ENCODE measurements at places on chromosomes 12 and 14.
A peak's percentile ranks its signal among the peaks of the same experiment; 100 is the strongest.

- DNase-seq: no peak
Measured at GRCh38 chr12:13451776-13452175, 255.2 kb downstream of the EMP1 start.

DNA sequence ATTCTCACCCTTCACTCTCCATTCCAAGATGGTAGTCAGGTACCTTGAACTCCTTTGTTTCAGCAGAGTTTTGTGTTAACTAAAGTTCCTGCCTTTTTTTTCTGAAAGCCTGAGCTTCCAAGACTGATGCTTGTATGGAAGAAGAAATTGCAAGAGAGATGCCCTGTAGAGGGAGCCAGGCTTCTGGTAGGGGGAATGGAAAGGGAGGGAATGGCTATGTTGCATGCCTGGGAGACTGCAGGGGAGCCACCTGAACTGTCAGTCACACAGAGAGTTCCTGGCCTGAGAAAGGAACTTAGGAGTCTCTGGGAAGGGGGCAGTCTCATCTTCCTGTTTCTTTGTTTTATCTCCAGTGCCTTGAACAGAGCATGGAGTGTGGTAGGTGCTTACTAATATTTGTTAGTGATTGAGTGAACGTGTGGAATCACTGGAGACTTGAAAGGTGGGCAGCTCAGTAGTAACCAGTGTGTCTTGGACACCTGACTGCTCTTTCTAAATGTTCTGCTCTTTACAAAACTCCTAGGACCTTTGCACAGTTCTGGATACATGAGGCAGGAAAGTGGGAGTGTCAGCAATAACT is 132.2 kb downstream of the ANO4 start:
- DNase-seq: no peak

DNA sequence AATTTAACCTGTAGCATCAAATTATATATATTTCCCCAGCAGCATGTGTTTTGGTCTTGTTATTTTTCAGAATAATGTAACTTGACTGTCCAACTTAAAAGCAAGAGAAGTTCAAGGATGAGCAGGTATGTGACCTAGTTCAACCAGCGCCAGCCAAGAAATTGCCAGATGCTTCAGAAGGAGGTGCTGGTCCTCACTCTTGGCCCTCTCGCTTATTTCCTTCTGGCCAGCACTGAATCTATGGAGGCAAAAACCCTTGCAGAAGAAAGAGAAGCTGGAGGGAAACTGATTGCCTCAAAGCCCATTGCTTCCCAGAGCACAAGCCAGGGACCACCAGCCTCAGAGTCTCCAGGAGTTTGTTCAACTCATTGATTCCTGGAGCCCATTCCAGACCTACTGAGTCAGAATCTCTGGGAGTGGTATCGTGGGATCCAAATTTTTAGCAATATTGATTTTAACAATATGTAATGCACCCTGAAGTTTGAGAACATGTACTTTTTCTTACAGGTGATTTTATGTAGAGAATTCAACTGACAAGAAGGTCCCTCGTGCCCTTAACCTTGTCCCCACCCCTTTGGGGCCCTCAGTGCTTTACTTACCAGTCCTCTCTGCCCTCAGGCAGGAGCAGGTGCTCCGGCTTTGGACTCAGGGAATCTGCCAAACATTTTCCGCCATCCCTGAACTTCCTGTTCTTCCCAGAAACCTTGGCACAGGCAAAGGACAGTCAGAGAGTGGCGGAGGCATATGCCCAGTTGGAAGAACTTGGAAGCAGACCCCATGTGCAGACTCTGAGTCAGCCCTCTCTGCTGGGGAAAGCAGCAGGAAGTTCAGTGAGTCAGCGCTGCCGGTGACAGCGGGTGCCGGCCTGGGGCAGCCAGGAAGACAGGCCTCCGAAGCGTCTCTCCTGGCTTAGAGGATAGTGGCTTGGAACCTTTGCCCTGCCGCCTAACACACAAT is 10.4 kb downstream of the BEST3 start:
- peak; percentile 69 for DNase-seq

- DNase-seq: no peak
Measured at GRCh38 chr14:29637411-29637810, 290.2 kb downstream of the PRKD1 start.

GRCh38 chr12:96070670-96071279 is 35.4 kb upstream of the LTA4H start:
- DNase-seq: no peak

GRCh38 chr12:3994500-3994899 is 121.3 kb upstream of the PARP11 start:
- DNase-seq: no peak

GRCh38 chr14:51008446-51008845 is 64.2 kb upstream of the PYGL start:
- DNase-seq: no peak

DNA sequence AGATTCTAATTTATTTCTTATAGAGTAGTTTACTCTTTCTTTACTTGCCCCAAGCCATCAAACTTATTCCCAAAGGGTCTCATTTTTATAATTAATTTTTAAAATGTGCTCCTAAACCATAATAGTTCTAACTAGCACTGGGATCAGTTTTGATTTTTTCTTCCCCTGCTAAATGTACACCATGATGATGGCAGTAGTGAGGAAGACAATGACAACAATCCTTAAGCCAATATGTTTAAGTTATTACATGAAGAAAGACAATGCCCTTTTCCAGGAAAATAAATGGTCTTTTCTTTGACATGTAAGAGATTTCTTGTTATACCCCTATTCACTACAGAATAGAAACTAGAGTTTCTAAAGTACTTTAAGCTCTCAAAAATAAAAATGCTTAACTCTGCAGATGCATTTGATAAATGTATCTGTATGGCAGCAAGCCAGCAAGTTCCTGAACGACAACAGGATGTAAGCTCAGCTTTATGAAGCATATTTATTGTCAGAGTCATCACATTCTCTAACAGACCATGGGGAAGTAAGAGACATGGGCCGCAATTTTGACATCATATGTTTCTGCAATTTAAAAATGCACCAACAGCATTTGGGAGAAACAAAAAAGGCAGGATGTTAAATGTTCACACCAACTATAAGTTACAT is 36.0 kb upstream of the SNX6 start:
- DNase-seq: no peak

DNA sequence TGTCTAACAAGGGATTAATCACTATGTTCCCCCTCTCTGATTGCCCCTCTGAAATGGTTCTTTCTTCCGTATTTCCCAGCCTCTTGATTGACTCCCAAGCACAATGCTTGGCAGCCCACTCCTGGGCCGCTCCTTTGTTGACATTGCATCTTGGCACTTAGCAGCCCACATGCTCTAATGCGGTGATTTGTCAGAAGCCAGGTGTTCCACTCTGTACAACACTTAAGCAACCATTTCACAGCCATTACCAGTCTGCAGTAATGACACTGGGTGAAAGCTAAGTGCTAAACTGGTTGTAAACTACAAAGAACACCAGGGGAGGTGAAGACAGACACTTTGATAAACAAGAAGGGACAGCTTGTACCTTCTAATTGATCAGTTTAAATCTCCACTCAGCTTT is 353.5 kb downstream of the TMEM132D start:
- no peak for DNase-seq

DNA sequence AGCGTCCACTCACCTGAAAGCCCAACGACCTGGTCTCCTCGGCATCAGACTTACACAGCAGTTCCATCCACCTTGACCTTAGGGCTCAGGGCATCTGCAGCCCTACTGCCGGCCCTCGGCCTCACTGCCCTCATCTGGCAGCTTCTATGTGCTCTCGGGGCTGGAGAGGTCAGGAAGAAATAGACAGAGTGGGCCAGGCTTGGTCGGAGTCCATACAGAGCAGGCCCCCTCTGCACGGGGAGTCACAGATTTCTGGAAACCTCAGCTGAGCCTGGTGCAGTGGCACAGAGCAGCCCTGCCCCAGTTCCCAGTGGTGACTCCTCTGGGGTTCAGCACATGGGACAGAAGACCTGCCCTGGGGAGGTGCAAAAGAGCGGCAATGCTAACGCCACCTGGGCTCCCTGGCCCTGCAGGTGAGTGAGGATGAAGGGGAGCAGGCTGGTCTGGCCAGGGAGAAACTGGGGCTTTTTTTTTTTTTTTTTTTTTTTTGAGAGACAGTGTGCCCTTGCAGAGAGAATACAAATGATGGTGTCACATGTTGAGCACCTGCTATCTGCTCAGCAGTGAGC is 190.1 kb upstream of the PRMT8 start:
- no peak for DNase-seq

- no peak for DNase-seq
Measured at GRCh38 chr14:54709444-54709843, 142.5 kb downstream of the SAMD4A start.

- no peak for DNase-seq
Measured at GRCh38 chr12:95143621-95144205, 70.3 kb upstream of the NR2C1 start.

DNA sequence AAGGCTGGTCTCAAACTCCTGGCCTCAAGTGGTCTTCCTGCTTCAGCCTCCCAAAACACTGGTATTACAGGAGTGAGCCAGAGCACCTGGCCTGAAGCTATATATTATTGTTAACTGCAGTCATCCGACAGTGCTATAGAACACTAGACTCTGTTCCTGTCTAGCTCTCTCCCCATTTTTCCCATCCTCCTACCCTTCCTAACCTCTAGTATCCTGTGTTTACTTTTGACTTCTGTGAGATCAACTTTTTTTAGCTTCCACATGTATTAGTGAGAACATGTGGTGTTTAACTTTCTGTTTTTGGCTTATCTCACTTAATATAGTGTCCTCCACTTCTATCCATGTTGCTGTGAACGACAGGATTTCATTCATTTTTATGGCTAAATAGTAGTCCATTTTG is 34.7 kb downstream of the TRAF3 start:
- no peak for DNase-seq

GRCh38 chr14:76919431-76920330 is 93.5 kb downstream of the LRRC74A start:
- no peak for DNase-seq

- DNase-seq: no peak
Measured at GRCh38 chr12:93338598-93338997, 39.1 kb upstream of the NUDT4 start.

DNA sequence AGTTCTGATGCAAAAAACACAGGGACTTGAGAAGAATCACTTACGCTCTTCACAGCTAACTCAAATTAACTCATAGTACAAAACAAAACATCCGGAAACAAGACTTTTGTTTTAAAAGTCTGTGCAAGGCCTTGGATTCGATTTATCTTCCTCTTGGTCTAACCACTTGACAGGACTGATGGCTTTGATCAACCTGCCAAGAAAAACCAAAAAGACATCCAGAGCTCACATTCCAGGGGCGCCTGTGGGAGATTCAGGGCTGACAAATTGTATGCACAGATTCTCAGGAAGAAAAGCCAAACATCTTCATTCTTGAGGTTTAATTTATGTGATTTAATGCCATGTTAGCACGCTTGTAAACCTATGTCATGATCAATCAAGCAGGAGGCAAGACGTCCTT is 129.1 kb upstream of the TMCC3 start:
- no peak for DNase-seq

- no peak for DNase-seq
Measured at GRCh38 chr14:63164108-63164683, 40.0 kb upstream of the RHOJ start.

DNA sequence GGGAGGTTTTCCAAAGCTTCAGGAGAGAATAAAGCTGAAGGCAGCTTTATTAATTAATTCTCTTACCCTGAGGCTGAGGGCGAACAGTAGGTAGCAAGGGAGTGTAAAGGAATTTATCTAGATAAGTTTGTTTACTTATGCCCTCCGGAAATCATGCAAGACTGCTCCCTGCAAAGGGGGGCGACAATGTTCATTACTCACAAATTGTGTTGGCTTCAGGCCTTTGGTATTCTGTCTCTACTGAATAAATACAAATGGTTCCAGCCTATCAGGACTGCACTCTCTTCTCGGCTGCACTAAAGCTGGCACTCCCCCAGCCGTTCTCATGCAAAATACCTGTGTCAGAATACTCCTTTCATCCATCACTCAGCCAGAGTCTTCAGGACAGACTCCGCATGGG is 120.8 kb downstream of the PPHLN1 start:
- no peak for DNase-seq

DNA sequence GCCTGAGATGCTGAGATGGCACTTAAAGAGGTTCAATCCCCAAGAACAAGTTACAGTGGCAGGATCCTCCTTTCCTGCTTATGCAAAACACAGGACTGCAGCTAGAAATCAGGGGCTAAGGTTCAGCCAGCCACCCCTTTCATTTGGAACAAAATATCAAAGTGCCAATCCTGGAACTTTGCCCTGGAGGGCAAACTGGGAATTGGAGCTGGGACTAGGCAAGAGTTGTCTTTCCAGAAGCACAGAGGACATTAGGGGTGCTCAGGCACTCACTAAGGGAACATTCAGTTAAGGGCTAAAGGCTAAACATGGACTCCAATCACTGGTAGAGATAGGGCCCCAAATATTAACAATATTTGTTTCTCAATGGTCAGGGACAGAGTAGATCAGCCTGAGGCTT is 237.2 kb downstream of the EMP1 start:
- no peak for DNase-seq

- DNase-seq: no peak
Measured at GRCh38 chr12:80968326-80968725, 30.6 kb upstream of the LIN7A start.

GRCh38 chr12:122304924-122305323 is 38.6 kb upstream of the VPS33A start:
- no peak for DNase-seq

DNA sequence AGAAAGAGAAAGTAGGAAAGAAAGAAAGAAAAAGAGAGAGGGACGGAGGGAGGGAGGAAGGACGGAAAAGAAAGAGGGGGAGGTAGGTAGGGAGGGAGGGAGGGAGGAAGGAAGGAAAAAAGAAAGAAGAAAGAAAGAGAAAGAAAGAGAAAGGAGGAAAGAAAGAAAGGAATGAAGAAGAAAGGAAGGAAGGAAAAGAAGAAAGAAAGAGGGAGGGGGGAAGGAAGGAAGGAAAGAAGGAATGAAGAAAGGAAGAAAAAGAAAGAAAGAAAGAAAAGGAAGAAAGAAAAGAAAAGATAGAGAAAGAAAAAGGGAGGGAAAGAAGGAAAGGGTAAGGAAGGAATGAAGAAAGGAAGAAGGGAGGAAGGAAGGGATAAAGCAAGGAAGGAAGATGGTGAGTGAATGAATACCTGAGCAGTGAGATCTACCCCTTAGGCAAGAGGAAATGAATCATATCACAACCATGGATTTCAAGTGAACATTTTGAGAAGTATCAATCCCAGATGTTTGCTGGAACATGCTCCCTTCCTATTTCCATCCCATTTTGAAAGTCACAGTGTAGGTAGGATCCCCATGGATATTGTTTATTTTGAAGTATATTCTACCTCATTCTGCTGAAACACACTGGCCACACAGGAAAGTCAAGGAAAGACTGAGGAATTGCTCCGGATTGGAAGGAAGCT is 639.4 kb upstream of the TBX3 start:
- no peak for DNase-seq

- no peak for DNase-seq
Measured at GRCh38 chr12:99875081-99875480, 109.7 kb downstream of the ANKS1B start.
